ENCODE measurements at places on chromosomes 12 and 14.

- DNase-seq = no peak
Observed at GRCh38 chr14:68970038-68970612, 9.0 kb downstream of the ACTN1 start.

DNA sequence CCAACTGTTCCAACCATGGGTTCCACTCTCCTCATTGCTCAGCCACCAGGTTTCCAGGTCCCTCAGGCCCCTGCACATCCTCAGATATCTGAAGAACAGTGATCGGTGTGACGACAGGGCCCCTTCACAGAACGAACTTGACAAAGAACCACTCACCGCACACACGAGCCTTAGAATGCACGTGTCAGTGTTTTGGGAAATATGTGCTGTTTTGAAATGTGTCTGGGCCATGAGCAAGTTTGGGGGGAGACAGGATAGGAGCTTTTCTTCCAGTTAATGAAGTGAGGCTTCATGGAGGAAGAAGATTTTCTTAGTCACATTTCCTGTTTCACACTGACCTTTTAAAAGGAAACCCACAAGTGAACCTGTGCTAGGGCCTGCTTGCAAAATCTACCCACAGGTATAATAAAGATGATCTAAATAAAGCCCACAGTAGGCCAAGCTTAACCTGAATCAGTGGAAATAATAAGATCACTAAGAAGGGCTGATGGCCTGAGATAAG is 58.6 kb downstream of the ZFP36L1 start:
- DNase-seq = no peak

GRCh38 chr14:65813760-65814384 is 401.3 kb downstream of the FUT8 start:
- DNase-seq = no peak

- DNase-seq = no peak
Observed at GRCh38 chr14:29069228-29069627, 302.6 kb downstream of the FOXG1 start.

DNA sequence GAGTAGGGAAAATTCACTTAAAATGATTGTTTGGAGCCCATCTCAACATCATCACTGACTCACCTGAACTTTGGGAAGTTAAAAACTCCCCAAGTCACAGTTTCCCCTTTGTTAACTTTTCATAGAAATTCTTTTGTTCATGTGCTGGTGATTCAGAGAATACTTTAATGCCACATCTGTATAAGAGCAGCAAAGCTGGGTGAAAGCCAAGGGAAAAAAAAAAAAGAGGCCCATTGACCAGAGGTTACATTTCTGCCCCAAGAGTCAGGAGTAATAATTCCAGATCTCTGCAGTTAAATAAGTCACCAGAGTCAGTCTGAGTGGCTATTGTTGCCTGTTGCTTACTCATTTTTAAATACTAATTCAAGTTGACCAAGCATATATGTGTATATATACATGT is 136.4 kb upstream of the LGR5 start:
- DNase-seq = no peak

DNA sequence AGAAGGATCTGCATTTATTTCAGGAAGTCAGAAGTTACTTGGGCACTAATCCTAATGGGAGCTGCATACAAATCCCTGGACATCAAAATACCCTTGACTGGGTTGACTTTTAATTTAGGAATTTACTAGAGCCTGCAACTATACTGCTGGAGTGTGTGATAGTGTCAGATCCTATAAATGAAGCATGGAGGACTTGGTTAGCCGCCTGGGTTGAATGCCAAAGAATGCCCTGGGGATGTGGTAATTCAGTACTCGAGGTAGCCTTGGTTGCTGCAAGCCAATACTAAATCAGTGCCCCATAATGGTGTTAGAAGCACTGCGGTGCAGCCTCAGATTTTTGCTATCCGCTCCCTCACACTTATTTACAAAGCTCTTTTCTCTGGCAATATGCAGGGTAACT is 184.9 kb downstream of the CAPZA3 start:
- DNase-seq = no peak

DNA sequence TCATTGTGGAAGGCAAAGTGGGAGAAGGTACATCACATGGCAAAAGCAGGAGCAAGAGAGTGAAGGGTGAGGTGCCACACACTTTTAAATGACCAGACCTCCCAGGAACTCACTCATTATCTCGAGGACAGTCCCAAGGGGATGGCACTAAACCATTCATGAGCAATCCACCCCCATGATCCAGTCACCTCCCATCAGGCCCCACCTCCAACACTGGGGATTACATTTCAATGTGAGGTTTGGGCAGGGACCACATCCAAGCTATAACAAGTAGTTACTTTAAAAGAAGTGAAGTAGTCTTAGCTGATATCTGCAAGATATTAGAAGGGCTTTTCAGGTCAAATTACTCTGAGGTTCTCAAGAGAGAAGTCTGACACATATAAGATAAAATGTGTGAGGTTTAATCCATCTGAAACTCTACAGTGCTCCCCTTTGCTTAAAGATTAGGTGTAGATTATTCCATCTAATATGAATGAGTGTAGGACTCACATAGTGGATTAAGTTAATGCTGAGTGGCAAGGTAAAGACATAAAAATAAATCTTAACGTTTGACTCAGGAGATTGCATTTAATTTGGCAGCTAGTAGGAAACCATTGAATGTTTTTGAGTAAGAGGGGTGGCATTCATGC is 130.8 kb downstream of the TMX1 start:
- no peak for DNase-seq

- DNase-seq = no peak
Observed at GRCh38 chr12:80064951-80065350, 34.4 kb upstream of the OTOGL start.

All from GOT3 (cell line).